Cardiac septum (tissue), 1 donor: ENCODE measurements at places on chromosomes 6 and 20. TPM values are rescaled to one million over a fixed set of nuclear protein-coding genes. Genes with fewer than 3 reads are reported as not detected.

The CLPSL2 gene
- total RNA-seq: not detected

The TBC1D7 gene
- total RNA-seq: 30.5 TPM

The DOK5 gene
- 26.3 TPM for total RNA-seq

The GCM1 gene
- total RNA-seq: not detected

- no peak for DNase-seq
These were observed 102.2 kb downstream of the BACH2 start for GRCh38 chr6:90194371-90194841.

GRCh38 chr20:6925744-6926278 is 158.3 kb downstream of the BMP2 start:
- DNase-seq: no peak

GRCh38 chr20:64164123-64164836 is at the start of gene MYT1:
Gene MYT1, plus strand, starts transcription at chr20:64164452. Its CDS starts 34,410 bp downstream, at chr20:64198862.
- DNase-seq: no peak

- peak; percentile 38 for DNase-seq
These were observed 86.3 kb upstream of the PMEPA1 start for GRCh38 chr20:57795977-57796560.

- DNase-seq: no peak
These were observed 711 bp upstream of the SIRT5 start for GRCh38 chr6:13573669-13574110.

DNA sequence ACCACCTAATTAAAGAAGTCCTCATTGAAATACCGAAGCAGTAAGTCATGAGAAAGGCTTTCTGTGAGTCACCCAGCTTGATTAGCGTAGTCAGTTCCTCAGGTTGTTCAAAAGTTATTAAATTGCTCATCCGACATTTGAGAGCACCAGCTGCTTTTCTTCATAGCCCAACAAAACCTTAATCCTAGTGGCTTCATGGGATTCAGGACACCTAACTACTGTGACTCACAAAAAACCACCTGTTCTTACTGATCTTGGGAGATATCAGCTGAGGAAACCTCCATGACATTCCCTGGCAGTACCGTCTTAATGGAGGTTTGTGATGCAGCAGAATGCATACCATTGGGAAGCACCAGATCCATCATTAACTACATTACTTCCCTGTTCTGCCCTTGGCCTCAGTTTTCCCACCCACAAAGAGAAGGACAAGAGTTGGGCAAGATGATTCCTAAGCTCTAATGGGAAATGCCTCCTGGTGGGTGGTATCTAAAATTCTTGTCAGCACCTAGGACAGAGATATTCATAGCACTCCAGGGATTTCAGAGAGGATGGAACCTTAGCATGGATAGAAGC is 103.8 kb downstream of the KHDC1L start:
- no peak for DNase-seq

GRCh38 chr6:84348801-84349200 is 121.4 kb upstream of the CEP162 start:
- DNase-seq: no peak
